Hippocampal formation (tissue), 2 donors: ENCODE measurements at places on chromosomes 5 and 9.

DNA sequence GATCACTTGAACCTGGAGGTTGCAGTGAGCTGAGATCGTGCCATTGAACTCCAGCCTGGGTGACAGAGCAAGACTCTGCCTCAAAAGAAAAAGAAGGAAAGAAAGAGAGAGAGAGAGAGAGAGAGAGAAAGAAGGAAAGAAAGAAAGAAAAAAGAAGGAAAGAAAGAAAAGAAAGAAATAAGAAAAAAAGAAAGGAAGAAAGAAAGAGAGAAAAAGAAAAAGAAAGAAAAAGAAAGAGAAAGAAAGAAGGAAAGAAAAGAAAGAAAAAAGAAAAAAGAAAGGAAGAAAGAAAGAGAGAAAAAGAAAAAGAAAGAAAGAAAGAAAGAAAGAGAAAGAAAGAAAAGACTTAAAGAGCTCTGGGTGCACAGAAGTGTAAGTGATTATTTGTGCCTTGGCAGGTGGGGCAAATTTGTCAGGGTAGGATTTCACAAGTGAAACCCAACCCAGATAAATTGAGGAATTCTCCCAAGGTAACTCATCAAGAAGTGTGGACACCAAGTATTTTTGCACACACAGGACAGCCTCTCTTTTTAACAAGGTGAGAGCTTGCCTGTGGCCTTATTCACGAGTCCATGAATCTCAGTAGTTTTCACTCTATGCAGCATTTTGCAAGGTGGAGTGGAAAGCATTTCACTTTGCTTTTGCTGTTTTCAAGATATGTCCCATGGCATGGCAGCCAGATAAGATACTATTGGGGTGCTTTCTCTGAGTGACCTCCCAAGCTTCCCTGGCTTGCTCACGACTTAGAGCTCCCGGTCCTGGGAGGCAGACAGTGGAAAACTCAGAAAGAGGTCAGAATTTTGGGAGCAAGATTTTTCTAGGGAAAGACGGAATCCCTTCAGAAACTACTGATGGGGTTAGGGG is 57.8 kb downstream of the C9orf153 start:
- DNase-seq = no peak

DNA sequence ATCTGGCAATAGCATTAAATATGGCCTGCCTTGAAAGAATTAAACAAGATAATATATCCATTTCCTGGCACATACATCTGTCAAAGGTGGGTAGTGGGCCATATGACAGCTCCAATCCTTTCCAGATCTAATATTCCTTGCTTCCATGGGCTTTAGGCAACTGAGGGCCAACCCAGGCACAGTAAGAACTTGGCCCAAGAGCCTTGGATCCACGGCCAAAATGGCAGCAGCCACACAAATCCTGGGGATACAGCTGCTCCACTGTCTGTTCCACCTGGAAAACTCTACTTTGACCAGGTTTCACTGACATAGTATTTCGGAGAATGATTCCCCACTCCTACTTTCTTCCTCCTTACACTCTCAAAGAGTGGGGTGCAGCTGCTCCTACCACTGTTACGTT is 13.3 kb downstream of the HAVCR1 start:
- DNase-seq = no peak

DNA sequence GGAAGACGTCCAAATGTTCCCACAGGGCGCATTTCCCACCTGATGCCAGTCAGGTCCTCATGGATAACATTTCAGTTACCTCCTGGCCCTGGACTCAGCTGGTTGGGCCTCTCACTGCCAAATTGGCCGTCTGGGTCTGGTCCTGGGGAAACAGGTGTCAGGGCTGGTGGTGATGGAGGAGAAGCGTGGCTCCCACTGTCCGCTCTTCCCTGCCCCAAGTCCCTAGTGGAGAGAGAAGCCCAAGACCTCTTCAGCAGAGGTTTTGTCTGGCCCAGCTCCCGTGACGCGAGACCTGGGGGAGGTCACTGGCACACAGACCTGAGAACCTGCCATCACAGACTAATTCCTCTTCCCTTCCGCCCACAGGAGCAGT is 27.8 kb upstream of the PRDM12 start:
- no peak for DNase-seq

GRCh38 chr5:74433255-74433895 is 207.2 kb downstream of the ENC1 start:
- DNase-seq = no peak

- DNase-seq = no peak
Measured at GRCh38 chr9:129109537-129109903, 1.1 kb downstream of the CRAT start.

DNA sequence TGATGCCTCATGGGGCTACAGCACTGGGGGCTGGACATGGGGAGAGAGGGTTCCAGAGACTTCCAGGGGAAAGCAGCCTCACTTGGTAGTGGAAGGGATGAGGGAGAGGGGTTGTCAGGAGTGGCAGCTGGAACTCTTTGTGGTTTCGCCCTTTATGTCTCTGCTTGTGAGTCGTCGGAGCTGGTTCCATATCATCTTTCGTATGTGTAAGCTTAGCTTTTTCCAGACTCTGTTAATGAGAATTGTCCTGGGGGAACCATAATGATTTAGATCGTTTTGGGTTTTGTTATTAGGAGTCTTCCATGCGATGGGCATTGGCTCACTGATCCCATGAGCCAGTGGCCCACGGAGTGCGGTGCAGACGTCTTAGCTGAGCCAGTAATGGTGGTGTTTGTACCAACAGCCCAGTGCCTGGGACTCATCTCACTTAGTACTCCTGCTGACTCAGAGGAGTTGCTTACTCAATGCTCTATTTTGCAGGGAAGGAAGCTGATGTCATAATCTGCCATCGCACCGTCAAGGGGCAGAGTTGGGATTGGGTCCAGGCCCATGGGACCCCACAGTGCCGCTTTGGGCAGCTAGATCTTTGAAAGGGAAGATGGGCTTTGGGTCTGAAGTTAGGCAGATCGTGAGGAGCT is 48.5 kb downstream of the NEK6 start:
- no peak for DNase-seq

GRCh38 chr5:73319036-73319435 is 129.5 kb downstream of the FOXD1 start:
- DNase-seq = no peak

DNA sequence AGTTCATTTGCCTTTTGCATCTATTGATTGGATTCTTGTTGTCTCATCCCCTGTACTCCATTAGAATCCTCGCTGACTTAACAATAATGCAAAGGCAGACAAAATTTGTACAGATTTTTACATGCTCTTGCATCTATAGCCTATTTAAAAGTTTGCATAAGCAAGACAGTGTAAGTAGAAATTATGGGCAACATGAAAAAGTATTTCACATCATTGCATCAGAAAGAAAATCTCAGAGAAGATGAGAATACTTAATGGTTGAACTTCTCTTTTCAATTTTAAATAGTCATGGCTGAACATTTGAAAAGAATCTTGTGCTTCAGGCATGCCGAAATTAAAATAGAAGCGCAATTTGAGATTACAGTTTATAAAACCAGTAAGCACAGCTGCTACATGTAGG is 226.4 kb downstream of the EFNA5 start:
- DNase-seq = no peak

DNA sequence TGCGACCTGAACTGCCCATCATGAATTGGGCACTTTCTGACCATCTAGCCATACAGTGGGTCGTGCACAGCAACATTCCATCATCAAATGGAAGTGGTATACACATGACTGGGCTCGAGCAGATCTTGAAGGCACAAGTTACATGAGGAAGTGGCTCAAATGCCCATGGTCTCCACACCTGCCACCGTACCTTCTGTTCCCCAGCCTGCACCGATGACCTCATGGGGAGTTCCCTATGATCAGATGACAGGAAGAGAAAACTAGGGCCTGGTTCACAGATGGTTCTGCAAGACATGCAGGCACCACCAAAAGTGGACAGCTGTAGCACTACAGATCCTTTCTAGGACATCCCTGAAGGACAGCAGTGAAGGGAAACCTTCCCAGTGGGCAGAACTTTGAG is 21.8 kb downstream of the MTMR12 start:
- no peak for DNase-seq

DNA sequence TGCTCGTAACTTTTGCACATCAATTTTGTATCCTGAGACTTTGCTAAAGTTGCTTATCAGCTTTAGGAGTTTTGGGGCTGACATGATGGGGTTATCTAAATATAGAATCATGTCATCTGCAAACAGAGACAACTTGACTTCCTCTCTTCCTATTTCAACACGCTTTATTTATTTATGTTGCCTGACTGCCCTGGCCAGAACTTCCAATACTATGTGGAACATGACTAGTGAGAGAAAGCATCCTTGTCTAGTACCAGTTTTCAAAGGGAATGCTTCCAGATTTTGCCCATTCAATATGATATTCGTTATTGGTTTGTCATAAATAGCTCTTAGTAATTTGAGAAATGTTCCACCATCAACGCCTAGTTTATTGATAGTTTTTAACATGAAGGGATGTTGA is 65.4 kb upstream of the CDH12 start:
- DNase-seq = no peak

DNA sequence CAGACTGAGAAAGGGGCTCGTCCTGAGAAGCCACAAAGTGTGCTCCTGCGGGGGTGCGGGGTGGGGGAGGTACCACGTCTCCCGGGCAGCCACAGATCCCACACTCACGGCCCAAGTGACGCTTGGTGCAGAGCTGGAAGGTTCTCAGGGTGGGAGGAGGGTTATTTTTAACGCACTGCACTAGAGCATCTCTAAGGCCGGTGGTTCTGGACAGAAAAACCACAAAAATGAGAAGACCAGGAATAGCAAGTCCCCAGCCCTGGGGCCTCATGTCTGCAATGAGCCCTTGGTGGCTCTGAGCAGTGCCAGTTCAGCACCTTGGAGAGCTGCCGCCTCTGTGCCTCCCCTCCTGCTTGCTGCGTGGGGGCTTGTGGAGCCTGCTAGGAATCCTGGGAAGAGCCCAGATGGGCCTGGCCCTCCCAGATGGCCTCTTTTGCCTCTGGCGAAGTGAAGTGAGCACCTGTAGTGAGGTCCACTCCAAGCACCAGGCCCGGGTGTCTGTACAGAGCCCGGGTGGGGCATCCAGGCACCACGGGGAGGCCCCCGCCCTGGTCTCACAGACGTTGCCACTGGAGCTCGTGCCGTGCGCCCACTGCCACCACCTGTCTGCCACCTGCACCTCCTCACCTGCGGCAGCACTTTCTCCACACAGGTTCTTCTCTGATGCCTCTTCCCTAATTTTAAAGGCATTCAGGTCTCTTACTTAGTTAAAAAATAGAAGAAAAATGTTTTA is 48.9 kb upstream of the CACNA1B start:
- DNase-seq = no peak

DNA sequence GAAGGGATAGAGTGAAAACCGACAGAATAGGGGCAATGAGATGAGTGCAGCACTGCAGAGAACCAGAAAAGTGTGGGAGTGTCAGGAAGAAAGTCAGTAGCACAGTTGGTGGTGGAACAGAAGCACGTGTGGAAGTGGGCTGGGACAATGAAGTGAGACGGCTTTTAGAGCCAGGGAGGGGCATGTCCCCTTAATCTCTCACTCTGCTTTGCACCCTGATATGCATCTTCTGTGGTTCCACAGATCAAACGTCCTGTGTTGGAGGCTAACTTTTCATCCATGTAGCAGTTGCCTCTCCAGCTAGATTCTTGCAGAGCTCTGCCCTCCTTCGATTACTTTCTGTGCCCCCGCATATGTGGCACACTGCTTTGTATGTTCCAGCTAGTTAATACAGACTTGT is 163.6 kb downstream of the DOCK8 start:
- DNase-seq = no peak

- DNase-seq = no peak
Measured at GRCh38 chr9:128020692-128021091, 39.9 kb upstream of the EEIG1 start.

GRCh38 chr9:4894076-4894475 is 91.0 kb upstream of the JAK2 start:
- DNase-seq = no peak

DNA sequence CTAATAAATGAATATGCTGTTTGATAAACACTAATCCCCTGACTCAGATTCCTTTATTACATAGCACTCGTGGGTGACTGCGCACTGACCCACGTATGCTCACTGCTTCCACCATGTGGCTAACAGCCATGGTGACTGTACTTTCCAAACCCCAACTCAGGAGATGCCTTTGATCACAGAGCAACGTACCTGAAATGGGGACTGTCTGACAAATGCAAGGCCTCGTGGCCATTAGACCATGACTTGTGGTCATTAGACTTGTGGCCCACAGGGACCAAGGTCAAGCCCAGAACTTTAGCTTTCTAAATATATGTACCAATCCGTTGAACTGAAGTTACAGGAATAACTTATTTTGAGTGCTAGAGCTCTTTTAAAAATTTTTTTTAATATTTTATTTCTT is 46.6 kb downstream of the CYFIP2 start:
- DNase-seq = no peak

- no peak for DNase-seq
Measured at GRCh38 chr5:138148811-138149210, 9.6 kb upstream of the NME5 start.
